ENCODE measurements at places on chromosomes 4 and X.

- no peak for DNase-seq
Observed at GRCh38 chr4:76931087-76931486, 18.5 kb upstream of the SEPTIN11 start.

- DNase-seq: no peak
Observed at GRCh38 chrX:12352922-12353321, 214.6 kb downstream of the FRMPD4 start.

DNA sequence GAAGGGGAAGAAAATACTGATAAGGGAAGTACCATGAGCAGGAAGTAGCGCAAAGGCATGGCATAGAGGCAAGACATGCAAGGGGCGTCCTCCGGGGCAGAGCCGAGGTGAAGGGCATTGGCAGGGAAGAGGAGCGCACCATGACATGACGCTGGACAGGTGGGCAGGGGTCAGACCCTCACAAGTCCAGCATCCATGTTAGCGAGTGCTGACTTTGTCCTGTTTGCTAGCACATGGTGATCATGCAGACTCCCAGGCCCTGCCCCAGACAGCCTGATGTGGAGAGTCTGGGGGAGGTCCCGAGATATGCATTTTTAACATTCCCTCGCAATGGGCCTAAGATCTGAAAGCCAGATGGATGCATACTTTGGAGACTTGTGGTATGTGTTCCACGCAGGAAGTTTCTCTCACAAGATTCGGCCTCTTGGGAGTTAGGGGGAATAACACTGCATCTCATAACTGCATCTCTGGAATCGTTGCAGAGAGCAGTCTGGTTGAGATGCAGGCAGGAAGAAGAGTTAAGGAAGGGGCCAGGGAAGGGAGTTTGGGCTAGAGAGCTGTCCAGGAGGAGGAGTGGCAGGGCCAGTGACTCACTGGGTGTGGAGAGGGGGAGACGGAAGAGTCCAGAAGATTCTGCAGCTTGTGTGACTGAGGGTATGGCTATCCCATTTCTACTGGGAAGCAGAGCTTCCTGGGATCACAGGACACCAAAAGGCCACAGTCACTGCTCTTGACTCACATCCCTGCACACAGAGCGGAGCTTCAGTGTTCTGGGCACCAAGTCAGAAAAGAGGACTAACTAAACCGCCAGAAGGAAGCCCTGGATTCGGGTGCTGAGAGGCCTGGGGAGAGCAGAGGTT, 59.7 kb downstream of the FAM184B start:
- no peak for DNase-seq

DNA sequence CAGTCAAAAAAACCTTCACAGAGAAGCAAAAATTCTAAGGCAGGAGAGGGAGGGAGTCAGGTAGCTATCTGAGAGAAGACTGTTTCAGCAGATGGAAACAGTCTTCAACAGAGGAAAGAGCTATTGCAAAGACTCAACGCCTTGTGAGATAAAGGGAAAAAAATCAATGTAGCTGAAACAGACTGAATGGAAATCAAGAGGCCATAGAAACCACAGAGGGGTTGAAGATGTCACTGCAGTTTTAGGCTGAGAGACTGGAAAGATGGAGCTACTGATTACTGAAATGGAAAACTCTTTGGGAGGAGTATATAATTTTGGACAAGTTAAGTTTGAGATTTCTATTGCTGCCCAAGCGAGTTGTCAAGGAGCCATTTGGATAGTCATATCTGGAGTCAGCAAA, 28.4 kb upstream of the CXCL8 start:
- no peak for DNase-seq

- no peak for DNase-seq
Observed at GRCh38 chr4:141391771-141392170, 171.1 kb downstream of the ZNF330 start.

- no peak for DNase-seq
Observed at GRCh38 chr4:83922402-83922801, 386.5 kb downstream of the GPAT3 start.

GRCh38 chr4:145890689-145891088, 47.9 kb downstream of the ZNF827 start:
- no peak for DNase-seq

DNA sequence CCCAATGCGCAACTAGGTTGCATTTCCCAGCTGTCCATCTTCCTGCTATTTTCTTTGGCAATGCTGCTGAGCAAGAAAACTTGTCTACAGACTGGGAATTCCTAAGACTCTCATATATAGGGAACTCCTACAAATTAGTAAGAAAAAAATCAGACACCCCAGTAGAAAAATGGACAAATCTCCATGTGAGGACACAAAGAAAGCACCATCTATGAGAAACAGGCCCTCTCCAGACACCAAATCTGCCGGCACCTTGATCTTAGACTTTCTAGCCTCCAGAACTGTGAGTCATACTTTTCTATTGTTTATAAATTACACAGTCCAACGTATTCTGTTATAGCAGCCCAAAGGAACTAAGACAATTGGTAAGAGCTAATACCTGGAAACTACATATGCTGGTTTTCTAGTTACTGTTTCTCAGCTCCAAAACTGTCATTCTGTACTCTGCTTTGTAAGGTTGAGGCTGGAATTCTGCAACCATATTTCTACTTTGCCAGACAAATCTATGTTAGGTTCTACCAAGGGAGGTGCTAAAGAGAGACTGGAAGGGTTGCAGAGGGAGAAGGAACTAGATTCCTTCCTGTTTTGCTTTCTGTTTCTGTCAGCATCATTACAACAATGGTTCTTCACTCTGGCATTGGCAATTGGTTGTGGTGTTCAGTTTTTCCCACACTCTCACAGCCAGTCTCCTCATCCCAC, 35.7 kb upstream of the FAM241A start:
- DNase-seq: no peak

- DNase-seq: no peak
Observed at GRCh38 chr4:8705161-8706145, 112.9 kb downstream of the CPZ start.

- no peak for DNase-seq
Observed at GRCh38 chr4:48290146-48290772, 20.6 kb upstream of the TEC start.

- no peak for DNase-seq
Observed at GRCh38 chr4:99803566-99804101, 13.0 kb upstream of the DAPP1 start.

GRCh38 chr4:140137671-140138070, 16.3 kb downstream of the MAML3 start:
- DNase-seq: no peak

DNA sequence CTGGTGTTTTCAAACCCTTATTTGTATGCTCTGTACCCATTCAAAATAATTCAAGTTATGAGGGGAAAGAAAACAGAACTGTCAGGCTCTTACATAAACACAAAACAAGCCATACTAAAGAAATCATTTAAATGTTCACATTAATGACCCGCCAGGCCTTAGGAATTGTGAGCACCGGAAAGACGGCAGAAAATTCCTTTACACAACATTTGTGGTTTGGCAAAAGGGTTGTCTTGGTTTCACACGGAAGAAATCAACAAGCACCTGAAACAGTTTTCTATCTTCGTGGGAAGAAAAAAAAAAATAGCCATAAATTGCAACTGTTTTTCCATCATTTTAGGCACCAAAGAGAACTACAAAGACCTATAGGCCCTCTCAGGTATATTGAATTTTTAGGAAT, 188.5 kb upstream of the FTHL17 start:
- no peak for DNase-seq

DNA sequence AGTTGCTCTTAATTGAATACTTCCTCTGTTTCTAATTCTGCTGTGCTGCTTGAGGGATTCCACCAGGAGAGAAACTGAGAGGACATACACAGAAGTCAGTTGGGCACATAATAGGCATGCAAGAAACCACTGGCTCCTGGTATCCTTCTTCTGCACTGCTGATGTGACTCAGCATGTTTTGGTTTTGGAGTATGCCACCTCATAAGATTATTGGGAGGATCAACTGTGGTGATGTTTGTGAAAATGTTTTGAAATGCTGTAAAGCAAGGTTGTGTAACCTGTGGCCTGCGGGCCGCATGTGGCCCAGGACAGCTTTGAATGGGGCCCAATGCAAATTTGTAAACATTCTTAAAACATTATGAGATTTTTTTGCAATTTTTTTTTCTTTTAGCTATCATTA, 119.6 kb downstream of the GATB start:
- no peak for DNase-seq

GRCh38 chr4:109432203-109432602, 1.4 kb upstream of the SEC24B start:
- no peak for DNase-seq

DNA sequence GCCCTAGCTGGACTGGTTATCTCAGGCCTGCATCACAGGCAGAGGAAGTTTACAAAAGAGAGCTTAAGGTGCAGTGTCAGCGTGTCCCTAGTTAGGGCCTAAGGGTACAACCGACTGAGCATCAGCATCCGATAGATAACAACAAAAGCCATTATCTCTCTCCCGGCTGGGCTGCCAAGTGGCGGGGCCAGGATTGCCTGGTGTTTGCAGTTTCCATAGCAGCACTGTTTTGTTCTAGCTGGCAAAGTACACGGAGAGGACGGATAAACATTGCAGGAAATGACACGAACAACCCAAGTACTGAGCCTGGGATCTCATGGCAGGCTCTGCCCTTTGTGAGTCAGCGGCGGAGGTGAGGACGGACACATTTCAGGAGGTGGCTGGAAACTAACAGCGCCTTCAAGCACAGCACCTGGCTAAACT, 104.7 kb upstream of the NOCT start:
- DNase-seq: no peak

- DNase-seq: no peak
Observed at GRCh38 chr4:129604632-129605255, 508.8 kb downstream of the C4orf33 start.

- DNase-seq: no peak
Observed at GRCh38 chr4:66059136-66059535, 388.8 kb upstream of the EPHA5 start.

DNA sequence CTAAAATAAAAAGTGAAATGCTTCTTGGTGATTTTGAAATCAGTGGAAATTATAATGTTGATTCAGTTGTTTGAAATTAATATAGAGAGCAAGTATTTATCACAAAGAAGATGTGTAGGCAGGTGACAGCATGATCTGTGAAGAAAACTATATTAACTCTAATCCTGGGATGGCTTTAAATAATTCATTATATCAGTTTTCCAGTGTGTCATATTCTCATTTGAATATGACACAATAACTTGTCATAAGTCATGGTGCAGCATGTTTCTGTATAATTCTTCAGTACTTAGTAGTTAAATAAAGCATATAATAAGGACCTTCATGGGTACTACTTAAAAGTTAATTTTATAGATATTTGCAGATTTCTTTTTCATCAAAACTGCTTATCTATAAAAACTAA, 573.6 kb downstream of the INPP4B start:
- DNase-seq: no peak

GRCh38 chrX:46263494-46263893, 281.7 kb downstream of the ZNF674 start:
- no peak for DNase-seq

DNA sequence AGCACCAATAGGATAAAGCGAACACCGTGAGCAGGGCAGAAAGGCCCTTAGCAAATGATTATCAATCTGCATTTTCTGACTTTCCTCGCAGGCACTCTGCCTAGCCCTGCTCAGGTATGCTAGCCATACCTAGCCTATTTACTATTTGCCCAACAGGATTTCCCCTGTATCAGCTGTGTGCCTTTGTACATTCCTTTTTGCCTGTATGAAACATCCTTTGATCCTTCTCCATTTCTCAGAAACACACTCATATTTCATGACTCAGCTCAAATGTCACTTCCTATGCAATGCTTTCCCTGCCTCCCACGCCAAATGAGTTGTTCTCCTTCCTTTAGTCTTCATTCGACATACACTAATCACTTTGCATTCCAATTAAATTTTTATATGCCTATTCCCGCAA, 37.2 kb downstream of the PCDH7 start:
- no peak for DNase-seq

GRCh38 chr4:39446842-39447573, 11.7 kb downstream of the RPL9 start:
- peak; percentile 34 for DNase-seq

- DNase-seq: no peak
Observed at GRCh38 chrX:97389761-97390192, 506.1 kb downstream of the RPA4 start.

DNA sequence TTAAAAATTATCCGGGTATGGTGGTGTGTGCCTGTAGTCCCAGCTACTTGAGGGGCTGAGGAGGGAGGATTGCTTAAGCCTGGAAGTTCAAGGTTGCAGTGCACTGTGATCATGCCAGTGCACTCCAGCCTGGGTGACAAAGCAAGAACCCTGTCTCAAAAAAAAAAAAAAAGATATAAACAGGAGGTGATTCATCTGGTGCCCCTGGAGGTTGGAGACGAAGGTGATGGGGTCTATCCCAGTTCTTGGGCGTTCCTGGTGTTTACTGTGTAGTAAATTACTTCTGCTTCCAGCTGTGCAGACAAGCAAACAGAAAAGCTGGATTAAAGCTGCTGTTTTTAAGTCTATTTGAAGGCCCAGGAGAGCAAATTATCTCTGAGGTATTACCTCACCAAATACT, 19.9 kb downstream of the GPKOW start:
- DNase-seq: no peak

- DNase-seq: no peak
Observed at GRCh38 chr4:29320947-29321620, 1399.1 kb upstream of the PCDH7 start.

DNA sequence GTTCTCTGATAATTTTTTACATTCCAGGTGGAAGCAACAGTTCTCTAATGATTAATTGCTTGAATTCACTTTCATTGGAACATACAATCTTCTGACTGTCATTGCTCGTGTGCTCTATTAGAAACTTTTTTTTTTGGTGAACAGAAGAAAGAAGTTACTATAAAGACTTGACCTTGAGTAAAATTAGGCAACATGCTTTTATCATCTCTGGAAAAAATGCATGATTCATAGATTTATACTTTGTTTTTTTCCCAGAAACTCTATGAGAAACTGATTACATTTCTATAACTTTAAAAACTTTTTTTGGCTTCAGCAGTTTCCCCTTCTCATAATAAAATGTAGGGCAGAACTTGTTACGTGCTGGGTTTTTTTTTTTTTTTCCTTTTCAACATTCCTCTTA, 167.6 kb downstream of the ARHGAP10 start:
- DNase-seq: no peak

DNA sequence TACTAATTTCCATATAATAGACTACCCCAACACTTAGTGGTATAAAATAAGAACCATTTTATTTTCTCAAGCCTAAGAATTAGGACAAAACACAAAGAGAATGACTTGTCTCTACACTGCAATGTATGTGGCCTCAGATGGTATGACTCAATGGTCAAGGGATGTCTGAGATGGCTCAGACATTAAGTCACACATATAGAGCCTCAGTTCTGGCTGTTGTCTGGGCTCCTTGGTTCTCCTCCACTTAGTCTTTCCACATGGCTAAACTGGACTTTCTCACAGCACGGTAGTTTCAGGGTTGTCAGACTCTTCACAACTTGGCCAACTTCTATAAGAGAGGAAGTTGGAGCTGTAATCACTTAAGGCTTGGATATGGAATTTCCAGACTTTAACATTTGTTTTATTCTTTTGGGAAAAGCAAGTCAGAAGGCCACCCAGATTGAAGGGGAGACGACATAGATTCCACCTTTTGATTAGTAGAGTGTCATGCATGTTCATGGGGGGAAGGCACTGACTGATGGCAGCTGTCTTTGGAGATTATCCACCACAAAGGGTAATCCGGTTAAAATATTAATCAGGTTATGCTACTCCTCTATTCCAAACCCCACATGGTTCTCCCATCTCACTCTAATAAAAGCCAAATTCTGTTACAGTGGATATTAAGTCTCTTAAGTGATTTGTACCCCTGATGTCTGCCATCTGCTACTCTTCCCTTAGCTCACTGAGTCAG, 9.4 kb downstream of the IL15 start:
- no peak for DNase-seq
